ENCODE measurements at places on chromosomes 2 and 18. TPM values are rescaled to one million over a fixed set of nuclear protein-coding genes. Genes with fewer than 3 reads are reported as not detected.

RIOK3 gene
- polyA plus RNA-seq: 69.3 TPM

PTPRM gene
- polyA plus RNA-seq: 0.89 TPM

- DNase-seq: no peak
These were observed 168.5 kb upstream of the KLF7 start for GRCh38 chr2:207334301-207334623.

GRCh38 chr2:229945975-229946374, 23.7 kb downstream of the FBXO36 start:
- DNase-seq: no peak

DNA sequence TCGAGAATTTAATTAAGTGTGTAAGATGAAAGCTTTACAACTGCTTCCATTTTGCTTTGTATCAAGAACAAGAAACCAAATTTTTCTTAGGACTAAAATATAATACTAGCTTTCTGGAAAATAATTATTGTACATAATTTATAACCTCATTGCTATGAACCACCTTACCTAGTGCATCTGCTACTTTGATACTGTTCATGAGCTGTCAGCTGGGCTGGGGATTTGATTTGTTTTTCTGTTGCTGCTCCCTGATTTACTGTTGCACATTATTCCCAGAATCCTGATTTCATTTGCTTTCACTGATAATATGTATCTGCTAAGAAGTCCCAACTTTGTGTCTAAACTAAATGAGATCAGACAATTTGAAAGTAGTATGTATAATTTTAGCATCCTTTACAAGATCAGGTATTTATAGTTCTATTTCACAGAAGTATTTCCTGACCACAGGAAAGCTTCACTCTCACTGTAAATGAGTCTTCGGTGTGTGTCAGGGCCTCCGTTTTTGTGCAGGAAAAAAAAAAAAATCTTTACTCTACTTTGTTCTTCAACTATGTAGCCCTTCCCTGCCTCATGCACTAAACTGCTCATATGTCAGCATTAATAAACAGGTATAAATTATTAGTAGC, 105.6 kb upstream of the CCDC150 start:
- DNase-seq: no peak

GRCh38 chr2:38156436-38156835, 80.5 kb upstream of the CYP1B1 start:
- no peak for DNase-seq
